ENCODE measurements at places on chromosomes 7 and 10.

DNA sequence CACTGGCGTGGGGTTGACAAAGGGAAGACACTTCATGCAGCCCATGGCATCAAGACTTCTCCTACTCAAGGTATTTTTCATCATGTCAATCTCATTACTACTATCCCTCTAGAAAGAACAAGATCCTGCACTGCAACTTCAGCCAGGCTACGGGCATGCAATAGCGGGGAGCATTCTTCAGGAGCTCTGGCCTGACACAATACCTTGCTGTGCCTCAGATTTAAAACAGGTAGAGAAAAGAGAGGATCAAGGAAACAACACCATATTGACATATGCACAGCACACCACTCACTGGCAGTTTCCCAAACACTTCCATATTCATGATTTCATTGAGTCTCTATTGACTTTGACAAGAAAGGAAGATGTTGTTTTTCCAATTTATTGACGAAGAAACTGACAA lies 51.5 kb downstream of the DOCK4 start:
- DNase-seq, result no peak

- DNase-seq, result no peak
Measured at GRCh38 chr10:85420501-85421191, 945.9 kb downstream of the GRID1 start.

DNA sequence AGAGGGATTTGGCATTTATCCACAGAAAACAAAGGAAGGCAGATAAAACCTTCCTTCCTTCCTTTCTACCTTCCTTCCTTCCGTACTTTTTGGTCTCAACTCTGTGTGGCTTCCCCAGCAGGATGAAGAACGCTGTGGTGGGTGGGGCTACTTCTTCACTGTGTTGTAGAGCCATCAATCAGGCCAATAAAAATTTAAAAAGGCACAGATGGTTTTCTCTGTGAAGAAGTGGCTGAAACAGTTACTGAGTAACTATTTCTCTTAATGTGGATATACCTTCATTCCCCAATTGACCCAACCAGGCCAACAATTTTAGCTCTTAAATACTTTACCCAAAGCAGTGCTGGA lies 75.8 kb downstream of the ZNF92 start:
- no peak for DNase-seq

- DNase-seq, result no peak
Measured at GRCh38 chr10:3714531-3714930, 70.5 kb downstream of the KLF6 start.

DNA sequence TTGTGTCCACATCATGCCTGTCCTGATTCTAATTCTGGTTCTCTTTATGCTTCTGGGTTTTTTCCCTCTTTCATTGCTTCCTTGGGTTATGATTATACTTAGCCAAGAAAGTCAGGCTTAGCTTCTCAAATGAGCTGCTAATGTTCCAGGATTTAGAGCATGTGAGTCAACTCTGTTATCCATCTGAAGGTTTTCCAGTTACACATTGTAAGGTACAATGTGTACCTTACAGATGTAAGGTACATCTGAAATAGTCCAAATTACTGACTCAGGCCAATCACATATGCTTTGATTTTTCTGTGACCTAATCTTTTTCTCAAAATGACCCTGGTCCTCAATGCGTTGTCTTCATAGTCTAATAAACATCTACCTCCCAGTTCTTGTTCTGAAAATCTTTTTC lies 13.3 kb upstream of the MIOS start:
- DNase-seq, result no peak

- no peak for DNase-seq
Measured at GRCh38 chr10:103232131-103232673, 13.5 kb upstream of the RPEL1 start.

- no peak for DNase-seq
Measured at GRCh38 chr7:32360127-32360526, 130.1 kb downstream of the LSM5 start.

DNA sequence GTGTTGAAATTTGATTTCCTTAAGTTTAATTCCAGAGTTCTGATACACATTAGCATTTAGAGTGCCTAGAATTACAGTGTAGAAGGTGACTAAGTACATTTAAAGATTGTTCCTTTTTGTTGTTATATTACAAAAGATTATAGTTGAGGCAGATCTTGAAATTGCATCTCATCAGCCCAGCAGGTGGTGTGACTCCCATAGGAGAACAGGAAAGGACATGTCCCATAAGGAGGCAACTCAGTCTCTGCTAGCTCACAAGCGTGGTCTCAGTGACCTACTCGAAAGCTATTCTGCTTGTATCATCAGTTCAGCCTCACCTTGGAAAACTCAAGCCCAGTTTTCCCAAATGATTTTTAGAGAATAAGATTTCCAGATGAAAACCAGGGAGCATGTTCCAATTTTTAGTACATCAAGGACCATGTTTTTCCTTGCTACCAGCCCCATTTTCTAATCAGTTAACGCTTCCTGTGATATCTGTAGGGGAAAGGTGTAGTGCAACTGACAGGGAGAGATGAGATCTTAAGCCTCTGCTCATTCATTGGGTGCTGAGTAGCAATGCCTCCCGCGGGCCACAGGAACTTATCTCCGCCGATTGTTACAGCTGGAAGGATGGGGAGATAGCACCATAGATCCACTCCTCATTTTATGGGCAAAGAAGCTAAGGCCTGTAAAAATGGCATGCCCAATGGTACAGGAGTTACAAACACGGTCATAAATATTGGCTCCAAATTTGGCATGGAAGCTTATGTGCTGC lies 1.1 kb upstream of the GNAI1 start:
- DNase-seq, result no peak

GRCh38 chr7:156192921-156193320 lies 380.7 kb upstream of the SHH start:
- DNase-seq, result no peak

Measured in activated T-cell treated with anti-CD3 and anti-CD28 coated beads, Interleukin-2, amount 50 U/mL, for 72 hours (primary cell).